ENCODE measurements at places on chromosomes 7 and 10.
A peak's percentile ranks its signal among the peaks of the same experiment; 100 is the strongest.

- no peak for DNase-seq
Observed at GRCh38 chr7:99623091-99623693, 6.4 kb downstream of the ZSCAN25 start.

- DNase-seq: peak; percentile 40
Observed at GRCh38 chr10:101272229-101272868, 43.1 kb upstream of the LBX1 start.

- DNase-seq: no peak
Observed at GRCh38 chr10:3287572-3288445, 115.2 kb upstream of the PITRM1 start.

DNA sequence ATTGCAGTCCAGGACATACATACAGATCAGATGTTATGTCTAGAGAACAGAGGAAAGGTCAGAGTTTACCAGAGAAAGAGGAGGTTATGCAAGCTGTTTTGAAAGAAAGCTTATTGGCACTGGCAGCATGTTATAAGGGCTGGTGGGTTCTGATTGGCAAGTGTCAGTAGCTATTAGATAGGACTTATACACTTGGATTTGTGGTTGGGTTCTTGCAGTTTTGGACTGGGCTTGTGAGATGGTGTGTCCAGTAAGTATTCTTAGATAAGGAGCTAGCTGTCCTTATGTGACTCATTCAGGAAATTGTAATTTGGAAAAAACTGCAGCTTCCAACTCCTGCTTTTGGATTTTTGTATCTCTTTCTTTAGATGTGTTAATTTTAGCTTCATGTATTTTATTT, 130.7 kb upstream of the NAMPT start:
- no peak for DNase-seq

DNA sequence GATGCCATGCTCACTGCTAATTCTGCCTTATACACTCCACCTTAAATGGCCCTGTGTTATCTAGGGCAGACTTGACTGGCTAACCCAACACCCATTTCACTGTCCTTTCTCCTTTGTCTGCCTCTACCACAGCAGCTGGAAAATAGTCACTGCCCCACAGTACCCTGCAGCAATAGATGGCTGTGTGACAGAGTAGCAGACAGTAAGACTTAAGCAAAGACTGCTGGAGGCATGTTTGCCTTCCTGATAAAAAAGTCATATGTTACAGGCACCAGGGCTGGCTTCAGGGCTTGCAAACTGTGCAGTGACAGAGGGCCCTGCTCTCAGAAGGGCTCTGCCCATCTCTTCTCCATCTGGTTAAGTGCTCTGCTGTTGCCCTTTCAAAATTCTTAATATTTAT, 332.6 kb upstream of the GHITM start:
- DNase-seq: no peak

GRCh38 chr10:97539523-97540200, 32.9 kb upstream of the ANKRD2 start:
- peak; percentile 77 for DNase-seq

- DNase-seq: peak; percentile 36
Observed at GRCh38 chr10:12382956-12383531, 33.7 kb downstream of the CAMK1D start.

DNA sequence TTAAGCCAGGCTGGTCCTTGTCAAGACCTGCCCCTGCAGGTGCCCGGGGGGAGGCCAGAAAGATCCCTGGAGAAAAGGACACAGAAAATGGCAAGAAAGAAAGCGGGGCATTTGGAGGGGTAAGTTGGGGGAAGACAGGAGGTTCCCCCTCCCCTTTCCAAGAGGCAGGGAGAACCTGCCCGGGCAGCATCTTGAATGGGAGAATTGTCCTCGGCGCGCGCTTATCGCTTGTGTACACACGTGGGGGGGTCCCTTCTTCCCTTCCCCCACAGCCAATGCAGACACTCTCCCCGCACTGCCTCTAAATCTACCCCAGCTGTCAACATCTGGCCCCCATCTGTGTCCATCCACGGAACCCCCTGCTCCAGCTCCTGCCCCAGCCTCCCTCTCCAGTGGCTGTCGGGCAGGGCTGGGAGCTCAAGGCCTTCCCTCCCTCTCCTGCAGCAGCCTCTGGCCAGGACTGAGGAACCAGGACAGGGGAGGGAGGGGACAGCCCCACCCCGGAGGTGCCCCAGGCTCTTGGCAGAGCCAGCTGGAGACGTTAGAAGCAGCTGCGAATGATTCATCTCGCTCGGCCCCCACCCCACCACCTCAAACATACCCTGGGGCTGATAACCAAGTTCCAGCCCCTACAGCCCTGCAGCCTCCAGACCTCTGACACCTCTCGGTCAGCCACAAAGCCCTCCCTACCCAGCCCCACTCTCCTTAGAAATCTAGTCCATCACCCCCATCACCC, 25.3 kb downstream of the EPHB4 start:
- DNase-seq: peak; percentile 84

DNA sequence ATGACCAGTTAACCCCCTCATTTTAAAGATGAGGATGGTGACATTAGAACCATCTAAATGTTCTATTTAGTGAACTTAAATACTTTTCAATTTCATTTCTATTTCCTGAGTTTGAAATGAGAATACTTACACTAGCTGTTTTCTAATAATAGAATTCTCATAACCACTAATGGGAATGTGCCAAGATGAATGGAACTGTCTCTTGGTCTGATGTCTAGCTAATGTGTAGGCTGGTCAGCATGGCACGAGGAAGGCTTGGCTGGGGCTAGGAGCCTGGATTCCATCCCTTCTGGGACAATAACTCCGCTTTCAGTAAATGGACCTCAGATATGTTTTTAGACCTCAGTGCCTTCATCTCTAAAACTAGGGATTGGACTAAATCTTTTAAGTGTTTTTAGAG, 185.8 kb upstream of the NRP1 start:
- no peak for DNase-seq

- DNase-seq: no peak
Observed at GRCh38 chr7:79998363-79998762, 136.3 kb upstream of the GNAI1 start.

GRCh38 chr10:17427666-17428350, 26.6 kb downstream of the ST8SIA6 start:
- DNase-seq: no peak

GRCh38 chr10:117166418-117167345, 28.6 kb upstream of the VAX1 start:
- DNase-seq: no peak

DNA sequence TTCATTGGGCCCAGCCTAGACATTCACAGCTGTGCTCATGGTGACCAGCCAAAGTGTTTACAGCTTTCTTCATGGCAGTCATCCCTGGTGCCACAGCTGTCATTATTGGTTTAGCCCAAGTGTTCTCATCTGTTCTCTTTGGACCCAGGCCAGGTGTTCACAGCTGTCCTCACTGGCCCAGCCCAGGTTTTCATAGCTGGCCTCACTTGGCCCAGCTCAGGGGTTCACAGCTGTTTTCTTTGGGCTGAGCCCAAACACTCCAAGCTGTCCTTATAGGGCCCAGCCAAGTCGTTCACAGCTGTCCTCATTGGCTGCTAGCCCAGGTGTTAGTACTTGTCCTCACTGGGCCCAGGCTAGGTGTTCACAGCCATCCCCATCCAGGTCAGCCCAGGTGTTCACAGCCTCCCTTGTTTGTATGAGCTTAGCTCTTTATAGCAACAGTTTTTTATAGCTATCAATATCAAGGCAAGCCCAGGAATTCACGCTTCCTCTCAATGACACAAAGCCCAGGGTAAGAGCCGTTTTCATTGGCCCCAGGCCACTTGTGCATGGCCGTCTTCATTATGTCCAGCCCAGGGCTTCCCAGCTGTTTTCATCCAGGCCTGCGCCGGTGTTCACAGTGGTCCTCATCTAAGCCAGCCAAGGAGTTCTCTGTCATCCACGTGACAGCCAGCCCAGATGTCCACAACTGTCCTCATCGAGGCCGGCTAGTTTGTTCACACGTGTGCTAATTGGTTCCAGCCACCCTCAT, 11.6 kb downstream of the FRG2B start:
- DNase-seq: no peak

- no peak for DNase-seq
Observed at GRCh38 chr10:112124866-112125265, 58.7 kb downstream of the GPAM start.

DNA sequence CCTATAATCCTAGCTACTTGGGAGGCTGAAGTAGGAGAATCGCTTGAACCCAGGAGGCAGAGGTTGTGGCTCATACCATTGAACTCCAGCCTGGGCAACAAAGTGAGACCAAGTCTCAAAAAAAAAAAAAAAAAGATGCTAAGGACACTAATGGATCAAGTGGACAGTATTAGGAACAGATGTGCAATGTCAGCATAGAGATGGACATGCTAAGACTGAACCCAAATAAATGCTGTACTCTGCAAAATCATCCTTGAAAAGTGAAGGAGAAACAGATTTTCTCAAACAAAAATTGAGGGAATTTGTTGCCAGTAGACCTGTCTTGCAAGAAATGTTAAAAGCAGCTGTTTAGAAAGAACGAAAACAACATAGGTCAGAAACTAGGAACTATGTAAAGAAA, 194.5 kb downstream of the USP6NL start:
- DNase-seq: no peak

GRCh38 chr7:83870515-83870914, 221.6 kb upstream of the SEMA3E start:
- DNase-seq: no peak

- no peak for DNase-seq
Observed at GRCh38 chr10:83089335-83089734, 1050.0 kb upstream of the GHITM start.

DNA sequence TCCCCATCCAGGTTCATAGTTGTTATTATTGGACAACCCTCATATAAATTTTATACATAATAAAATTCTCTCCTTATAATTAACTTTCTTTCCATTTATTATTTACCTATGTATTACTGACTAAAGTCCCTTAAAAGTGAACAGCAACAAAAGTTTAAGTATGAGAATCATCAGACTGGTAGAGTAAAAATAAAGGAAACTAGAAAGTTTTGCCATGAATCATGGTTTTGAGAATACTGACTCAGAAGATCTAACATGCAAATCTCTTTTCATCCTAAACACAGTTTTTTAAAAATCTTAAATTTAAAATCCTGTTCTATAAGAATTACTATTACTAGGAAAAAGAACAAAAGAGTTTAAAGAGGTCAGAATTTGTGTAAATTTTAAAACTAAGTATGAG, 32.1 kb downstream of the HERC4 start:
- DNase-seq: peak; percentile 32

- peak; percentile 62 for DNase-seq
Observed at GRCh38 chr7:142478479-142479220, 220.8 kb upstream of the PRSS58 start.

GRCh38 chr7:83410989-83411591, 237.8 kb downstream of the SEMA3E start:
- DNase-seq: peak; percentile 65

- DNase-seq: no peak
Observed at GRCh38 chr10:131077031-131077430, 234.5 kb downstream of the TCERG1L start.

- no peak for DNase-seq
Observed at GRCh38 chr10:127125331-127125730, 71.1 kb downstream of the INSYN2A start.

DNA sequence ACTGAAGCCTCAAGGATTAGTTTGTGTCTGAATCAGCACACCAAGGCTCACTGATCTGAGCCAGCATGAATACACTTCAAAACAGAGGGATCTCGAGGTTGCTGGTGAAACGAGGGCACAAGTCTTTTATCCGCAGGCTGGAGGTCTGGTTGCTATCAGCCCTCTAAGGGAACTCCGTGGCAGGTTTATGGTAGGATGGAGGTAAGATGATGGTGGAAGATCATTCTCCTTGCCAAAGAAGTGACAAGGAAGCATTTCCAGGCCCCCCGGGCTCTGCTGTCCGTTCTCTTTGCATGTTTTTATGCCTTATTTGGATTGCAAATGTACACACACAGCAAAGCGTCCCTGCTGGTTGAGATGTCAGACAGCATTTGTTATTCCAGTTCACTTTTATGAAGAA, 268.3 kb downstream of the ARHGAP12 start:
- DNase-seq: no peak

DNA sequence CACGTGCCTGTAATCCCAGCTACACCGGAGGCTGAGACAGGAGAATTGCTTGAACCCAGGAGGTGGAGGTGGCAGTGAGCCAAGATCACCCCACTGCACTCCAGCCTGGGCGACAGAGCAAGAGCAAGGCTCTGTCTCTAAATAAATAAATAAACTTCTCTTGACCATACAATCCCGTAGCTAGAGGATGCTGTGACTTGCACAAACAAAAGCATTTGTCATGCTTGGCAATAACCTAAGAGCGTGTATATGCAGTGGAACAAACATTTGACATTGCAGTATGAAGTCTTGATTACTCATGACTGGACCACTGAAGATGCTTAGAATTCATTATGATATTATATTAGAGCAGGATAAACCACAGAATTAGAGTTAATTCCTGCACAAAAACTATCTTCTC, 1.4 kb upstream of the C7orf57 start:
- no peak for DNase-seq

DNA sequence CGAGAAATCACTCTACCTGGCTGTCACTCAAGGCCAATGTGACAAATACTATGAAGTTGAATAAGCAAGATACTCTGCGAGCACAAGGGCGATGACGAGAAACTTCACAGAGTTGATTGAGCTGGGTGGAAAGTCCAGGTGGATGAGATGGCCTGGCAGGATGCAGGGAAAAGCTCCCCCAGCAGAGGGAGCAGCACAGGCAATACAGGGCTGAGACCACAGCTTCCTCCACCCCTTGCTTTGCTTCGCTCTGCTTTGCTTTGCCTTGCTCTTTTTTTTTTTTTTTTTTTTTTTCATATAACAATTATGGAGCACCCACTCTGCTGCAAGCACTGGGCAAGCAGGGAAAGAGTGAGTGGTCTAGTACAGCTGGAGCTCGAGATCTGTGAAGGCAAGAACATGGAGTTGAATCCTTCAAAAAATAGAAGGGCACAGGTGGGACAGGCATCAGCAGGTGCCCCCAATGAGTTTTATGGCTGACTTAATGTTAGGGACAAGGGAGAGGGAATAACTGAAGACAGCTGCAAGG, 88.3 kb downstream of the CABCOCO1 start:
- DNase-seq: peak; percentile 56

DNA sequence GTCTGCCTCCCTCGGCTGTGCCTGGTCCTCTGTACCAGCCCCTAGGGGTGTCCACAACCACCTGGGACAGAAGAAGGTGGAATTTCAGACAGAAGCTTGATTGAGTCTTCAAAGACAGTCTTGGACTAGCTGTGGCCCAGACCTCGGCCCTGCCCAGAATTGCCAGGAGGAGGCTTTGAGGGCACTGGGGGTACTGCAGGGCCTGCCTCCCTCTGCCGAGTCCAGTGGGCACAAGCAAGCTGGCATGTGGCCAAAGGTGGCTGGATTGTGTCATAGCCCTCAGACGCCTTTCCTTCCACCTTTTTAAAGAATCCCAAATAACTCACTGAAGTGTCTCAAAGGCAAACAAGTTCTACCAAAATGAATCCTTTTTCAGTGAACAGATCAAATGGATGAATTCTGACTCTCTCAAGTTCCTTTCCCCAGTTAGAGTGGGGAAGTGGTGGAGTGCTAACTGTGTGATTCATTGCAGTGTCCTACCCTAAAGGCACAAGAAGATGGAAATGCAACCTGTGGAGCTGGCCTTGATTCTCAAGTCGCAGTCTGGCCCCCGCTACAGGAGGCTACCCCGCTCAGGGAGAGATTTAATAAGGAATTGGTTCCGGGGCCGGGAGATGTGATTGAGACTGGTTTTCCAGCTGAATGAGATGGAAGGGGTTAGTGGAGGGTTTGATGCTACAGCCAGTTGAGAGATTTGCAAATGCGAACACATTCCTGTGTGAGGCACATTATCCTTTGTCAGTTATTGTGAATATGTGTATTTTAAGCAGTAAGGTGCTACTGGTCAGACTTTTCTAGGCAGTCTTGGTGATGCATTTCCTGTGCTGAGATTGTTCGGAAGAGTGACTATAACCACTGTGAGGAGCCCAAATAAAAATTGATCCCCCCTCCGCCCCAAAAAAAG, 28.8 kb upstream of the SLC26A4 start:
- DNase-seq: no peak

Data from astrocyte of the spinal cord (primary cell).